Right hindlimb (tissue), 1 donor: ENCODE measurements at places on chromosomes 1 and 21.

GRCh38 chr1:39142401-39143060 lies 62.0 kb upstream of the MACF1 start:
- no peak for DNase-seq

- DNase-seq: no peak
These were observed 23.0 kb downstream of the APP start for GRCh38 chr21:26147535-26147934.

DNA sequence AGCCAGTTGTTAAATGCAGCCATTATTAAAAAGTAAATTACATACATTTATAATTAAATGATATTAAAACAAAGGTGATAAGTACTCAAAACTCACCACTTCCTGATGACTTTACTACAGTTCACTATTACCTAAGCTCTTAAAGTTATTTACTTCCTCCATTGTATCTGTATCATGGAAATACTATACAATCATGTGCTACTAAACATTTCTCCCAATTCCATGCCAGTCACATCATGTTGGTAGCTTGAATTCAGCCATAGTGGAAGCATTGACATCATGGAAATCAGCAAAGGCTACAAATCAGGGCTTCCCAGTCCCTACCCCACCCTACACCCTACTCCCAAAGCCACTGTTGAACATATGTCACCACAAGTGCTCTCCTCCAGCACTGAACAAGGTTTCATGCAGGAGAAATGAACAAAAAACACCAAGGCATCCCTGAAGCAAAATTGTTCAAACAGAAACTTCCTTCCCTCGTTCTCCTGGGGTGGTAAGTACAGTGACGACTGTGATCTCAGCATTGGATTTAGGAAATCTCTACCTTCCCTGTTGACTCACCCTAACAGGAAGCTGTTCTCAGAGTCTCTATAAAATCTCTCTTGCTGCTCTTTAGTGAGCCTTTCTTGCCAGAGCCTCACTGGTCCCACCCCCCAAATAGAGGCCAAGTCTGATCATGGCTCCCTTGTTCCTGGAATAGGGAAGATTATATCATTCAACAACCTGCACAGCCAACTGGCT lies 12.7 kb downstream of the VSIG8 start:
- DNase-seq: no peak

DNA sequence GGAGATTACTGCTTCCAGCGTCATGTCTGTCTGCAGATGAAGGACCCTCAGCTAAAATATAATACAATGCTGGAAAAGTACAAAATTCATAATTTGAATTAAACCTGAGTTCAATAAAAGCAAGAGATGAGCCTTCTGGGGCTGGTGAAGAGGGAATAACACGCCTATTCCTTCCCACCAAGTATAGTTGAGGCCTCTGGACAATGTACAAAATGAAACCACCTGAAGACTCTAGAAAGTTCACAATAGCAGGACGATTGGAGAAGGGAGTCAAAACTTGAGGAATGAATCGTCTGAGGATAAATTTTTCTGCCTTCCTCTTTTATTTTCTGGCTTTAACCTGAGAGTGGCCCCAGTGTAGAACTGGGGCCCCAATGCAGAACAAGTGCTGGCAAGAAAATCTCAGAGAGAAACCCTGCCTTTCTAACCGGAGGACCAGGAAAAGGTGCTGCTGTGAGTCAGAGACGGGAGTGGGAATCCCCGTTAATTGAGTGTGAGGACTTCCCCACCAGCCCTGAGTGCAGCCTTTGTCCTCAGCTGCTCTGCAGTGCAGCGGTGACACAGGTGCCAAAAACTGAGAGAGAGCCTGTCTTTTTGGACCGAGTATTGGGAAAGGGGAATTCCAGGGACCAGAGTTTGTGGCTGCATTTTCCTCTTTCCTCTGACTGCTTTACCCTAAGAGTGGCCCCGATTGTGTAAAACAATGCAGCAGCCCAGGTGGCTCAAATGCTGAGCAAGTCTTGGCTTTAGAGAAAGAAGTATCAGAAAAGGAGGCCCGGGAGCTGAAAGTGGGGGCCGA lies 264.9 kb downstream of the DYRK1A start:
- DNase-seq: no peak

DNA sequence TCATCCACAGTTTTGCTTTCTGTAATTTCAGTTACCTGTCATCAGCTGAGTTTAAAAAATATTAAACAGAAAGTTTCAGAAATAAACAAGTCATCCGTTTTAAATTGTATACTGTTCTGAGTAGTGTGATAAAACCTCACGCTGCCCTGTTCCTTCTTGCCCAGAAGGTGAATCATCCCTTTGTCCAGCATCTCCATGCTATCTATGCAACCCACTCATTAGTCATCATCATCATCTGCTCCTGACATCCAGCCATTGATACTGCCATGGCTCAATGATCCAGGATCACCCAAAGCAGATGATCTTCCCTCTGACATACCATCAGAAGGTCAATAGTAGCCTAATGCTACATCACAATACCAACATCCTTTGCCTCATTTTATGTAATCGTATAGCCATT lies 198.3 kb downstream of the SLC44A5 start:
- DNase-seq: no peak

- DNase-seq: no peak
These were observed 63.0 kb downstream of the RABGAP1L start for GRCh38 chr1:174222166-174222949.

- DNase-seq: peak; percentile 91
These were observed 610 bp upstream of the HES4 start for GRCh38 chr1:1000357-1001056.

DNA sequence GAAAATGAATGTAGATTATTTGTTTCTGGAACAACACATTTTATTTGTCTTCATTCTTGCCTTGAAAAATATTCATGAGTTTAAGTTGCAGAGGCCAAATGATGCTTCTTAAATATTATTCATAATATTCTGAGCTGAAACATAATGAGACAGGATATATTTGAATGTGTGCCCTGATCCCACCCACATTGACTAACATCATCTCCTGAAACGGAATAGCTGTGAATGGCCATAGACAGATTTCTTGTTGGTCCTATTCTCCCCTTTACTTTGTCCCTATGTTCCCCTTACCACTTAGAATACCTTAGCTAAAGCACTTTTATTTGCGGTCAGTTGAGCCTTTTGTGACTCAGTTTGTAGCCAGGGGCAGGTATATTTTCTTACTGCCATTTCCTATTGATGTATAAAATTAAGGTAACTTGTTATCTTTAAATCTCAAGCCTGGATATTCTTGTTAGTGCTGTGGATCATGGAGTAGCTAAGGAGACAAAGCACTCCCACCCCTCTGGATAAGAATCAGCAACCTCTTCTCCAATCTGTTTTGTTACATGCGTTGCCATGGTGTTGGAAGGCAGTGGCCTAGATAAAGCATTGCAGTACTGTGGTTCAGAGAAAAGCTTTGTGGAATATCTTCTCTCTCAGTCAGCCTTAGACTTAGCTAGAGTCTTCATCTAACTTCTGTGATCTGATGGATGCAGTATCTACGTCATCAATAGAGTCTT lies 478.5 kb upstream of the DEPDC1 start:
- peak; percentile 32 for DNase-seq

DNA sequence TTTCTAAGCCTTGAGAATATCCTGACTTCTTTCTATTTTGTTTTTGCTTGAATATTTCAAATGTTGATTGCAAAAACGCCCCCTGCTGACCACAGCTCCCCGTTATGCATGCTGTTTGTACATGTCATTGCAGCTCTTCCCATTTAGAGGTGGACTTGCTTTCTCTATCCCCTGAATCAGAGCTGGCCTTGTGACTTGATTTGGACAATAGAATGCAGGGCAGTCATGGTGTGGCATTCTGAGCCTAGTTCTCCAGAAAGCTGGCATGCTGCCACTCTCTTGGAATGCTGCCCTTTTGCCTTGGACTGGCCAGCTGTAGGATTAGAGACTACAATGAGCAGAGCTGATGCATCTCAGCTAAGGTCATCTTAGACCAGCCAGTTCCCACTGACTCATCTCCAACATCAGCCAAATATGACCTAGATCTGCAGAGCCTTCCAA lies 1561.5 kb downstream of the MRPL39 start:
- peak; percentile 88 for DNase-seq

DNA sequence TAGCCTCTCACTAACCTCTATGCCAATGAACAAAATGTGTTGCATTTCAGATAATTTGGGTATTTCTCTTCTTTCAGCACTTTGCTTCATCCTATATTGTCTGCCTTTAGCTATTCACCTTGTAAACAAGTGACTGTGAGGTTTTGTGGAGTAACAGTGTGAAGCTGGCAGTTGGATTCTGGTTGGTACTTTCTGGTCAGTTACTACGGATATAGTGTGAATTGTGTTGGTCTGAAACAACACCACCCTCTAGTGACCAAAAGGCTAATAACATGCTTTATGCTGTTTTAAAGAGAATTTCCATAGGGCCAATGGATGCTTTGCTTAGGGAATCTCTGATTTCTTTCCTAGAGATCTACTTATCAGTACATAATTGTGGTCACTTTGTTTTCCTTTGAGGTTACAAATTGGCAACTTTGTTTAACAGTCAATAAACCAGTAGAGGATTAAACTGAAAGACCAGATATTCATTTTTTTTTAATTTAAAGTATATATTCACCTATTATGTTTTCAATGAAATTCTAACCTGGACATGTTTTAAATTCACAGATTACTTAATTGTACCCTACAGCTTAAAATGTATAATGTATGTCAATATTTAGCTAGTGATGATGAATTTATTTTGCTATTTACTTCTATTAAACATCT lies 2.5 kb upstream of the PTGER3 start:
- DNase-seq: no peak

DNA sequence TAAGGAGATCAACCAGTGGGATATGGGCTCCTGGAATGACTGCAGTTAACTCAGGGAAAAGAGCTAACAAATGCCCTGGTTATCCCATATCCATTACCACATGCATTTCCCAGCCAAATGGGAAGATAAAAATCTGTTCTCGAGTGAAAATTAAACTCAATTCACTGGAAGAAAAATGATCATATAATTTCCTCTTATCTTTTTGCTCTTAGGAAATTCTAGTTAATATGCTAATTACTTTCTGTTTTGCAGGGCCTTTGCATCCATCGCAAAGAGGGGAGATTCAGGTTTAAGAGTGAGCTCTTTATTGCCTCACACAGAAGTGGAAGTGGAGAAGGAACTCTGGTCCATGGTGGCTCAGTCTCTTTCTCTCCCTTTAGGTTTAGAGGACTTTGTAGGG lies 3.9 kb upstream of the IL24 start:
- DNase-seq: no peak

- DNase-seq: no peak
These were observed 96.9 kb downstream of the ADSS2 start for GRCh38 chr1:244354810-244355278.

DNA sequence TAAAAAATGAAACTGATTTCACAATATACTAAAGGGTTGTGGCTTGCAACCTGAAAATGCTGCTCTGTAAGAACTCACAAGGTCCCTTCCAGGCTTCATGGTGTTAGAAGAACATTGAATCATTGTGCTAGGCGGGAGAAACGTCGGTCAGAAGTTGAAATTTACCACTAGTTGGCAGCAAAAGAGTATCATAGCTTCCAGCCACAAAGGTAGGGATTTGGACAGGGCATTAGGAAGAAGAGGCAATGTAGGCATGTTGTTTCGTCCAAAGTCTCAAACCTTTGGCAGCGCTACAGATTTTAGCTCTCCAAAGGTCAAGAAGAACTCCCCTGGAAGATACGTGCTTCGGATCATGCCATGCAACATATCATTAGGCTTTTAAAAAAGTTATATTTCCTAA lies 62.5 kb upstream of the ZP4 start:
- DNase-seq: no peak

- DNase-seq: no peak
These were observed 10.3 kb upstream of the SLC30A10 start for GRCh38 chr1:219938706-219939105.

DNA sequence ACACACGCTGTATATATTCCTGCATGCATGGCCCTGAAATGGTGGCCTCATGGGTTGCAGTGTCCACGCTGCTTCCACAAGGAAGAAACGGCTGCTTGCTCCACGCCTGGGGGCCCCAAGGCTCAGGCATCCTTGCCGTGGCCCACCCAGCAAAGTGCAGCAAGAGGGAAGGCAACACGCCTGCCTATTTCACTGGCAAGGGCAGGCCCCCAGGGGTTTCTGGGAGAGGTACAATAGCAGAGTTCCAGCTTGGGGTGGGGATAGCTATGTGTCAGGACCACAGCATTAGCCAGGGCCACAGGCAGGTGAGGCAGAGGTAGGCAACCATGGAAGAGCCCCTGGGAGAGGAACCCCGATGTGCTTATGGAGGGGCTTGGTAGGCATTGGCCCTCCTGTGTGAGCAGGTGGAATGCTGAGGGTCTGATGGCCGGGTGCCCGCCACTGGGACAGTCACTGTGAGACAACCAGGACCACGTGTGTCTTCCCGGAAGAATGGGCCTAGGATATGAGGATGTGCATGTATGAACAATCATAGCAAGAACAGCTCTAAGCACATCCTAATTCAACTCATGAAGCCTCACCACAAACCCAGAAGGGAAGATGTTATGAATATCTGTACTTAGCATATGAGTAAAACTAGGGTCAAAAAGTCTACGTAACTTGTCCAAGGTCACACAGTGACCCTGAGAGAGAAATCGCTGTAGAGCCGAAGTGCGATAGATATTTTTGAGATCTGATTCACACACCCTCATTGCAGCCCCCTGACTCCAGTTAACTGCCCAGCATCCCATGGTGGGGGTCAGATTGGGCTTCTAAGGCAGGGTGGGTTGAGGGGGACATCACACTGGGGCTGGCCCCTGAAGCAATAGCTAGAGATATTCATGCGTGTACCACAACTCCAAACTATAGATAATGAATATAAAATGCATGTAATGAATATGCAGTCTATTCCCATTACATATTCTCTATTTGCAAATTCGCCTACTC lies 11.8 kb downstream of the TFF2 start:
- no peak for DNase-seq

DNA sequence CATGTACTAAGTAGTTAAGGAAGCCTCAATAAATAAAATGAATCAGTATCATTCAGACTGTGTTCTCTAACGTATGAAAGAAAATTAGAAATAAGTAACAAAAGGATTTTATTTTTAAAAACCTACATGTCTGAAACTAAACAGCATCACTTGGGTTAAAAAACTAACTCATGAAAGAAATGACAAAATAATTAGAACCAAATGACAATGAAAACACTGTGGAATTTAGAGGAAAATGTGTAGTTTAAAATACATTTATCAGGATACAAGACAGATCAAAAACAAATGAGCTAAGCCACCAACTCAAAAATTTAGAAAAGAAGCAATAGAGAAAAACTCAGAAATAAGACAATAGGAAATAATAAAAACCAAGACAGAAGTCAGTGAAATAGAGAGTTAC lies 108.7 kb downstream of the TENT5C start:
- DNase-seq: no peak

- no peak for DNase-seq
These were observed 28.1 kb downstream of the VANGL1 start for GRCh38 chr1:115669886-115670285.

- DNase-seq: no peak
These were observed 4.3 kb upstream of the MX2 start for GRCh38 chr21:41357546-41357945.

- peak; percentile 89 for DNase-seq
These were observed 107.6 kb downstream of the ETS2 start for GRCh38 chr21:38913120-38913892.

DNA sequence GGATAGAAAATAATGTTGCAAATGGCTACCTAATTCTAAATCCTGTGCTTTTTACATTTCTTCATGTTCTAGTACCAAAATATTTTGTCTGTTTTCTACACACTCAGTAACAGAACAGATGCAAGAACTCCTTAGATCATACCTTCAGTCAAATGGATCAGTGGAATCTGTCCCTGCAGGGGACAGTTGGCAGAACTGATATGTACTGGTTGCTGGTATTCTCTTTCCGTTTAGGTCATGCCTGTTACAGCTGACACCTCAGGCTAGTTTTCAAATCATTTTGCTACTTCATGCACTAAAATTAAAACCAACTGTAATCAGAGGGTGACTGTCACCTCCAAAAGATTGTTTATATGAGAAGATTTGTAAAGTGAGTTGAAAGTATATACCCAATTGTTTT lies 109.2 kb downstream of the TNNI3K start:
- no peak for DNase-seq
